Stimulated activated naive CD4-positive, alpha-beta T cell treated with Interleukin-2 at 50 U/mL for 16 hours (primary cell): ENCODE measurements at places on chromosomes 3 and 15.

DNA sequence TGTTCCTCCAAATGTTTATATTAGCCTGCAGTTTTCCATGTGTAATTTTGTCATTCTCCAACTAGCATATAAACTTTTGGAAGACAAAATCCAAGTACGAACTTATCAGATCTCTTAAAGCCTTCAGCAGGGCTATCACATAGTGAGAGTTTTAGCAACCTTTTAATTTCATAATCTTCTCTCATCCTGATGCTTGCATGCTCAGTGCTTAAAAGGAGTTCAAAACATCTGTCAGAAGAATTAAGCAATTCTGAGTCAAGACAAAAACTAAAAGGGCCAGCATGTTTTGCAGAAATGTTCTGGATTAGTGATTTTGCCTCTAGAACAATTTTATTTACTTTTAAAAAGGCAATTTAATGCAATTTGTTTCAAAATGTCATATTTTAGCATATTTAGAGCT, 73.4 kb upstream of the SLC2A2 start:
- no peak for DNase-seq

DNA sequence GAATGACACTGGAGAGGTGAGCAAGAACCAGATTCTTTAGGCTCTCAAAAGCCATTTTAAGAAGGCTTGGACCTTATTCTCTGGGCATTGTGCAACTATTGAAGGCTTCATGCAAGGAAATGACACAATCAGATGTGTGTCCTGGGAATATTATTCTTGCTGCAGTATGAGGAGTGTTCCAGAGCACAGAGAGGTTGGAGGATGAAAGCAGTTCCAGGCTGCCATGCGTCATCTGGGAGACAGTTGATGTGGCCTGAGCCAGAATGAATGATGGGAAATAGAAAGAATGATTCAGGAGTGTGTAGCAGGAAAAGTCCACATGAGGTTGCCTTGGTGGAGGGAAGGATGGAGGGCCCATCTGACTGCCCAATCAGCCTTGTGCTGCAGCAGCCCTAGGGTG, 123.1 kb downstream of the CHCHD6 start:
- no peak for DNase-seq

GRCh38 chr15:61680260-61681037, 379.8 kb downstream of the VPS13C start:
- no peak for DNase-seq

DNA sequence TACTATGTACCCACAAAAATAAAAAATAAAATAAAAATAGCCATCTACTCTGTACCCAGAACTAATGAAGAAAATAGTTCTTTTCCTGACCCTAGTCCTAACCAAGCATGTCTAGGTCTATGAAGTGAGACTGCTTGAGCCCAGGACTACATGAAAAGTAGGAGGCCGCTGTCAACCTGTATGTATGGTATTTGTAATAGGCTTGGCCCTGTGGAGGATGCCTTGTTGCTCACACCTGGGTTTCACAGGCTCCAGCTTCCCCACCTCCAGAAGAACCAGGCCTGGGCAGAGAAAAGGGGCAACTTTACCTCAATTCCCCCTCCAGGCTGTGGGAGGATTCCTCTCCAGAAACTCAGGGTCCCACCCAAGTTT, 6.8 kb upstream of the PKM start:
- DNase-seq, result no peak

- DNase-seq, result no peak
These were observed 84.7 kb downstream of the SQOR start for GRCh38 chr15:45719490-45719889.
